AG04450 (cell line): ENCODE measurements at places on chromosomes 3 and 15.

GRCh38 chr3:51945031-51945840 lies 3.1 kb downstream of the PARP3 start:
- DNase-seq: no peak

- no peak for DNase-seq
Measured at GRCh38 chr15:28962851-28963710, 77.3 kb downstream of the APBA2 start.

GRCh38 chr15:82571722-82572222 lies 31.5 kb upstream of the RPS17 start:
- DNase-seq: peak; percentile 39

DNA sequence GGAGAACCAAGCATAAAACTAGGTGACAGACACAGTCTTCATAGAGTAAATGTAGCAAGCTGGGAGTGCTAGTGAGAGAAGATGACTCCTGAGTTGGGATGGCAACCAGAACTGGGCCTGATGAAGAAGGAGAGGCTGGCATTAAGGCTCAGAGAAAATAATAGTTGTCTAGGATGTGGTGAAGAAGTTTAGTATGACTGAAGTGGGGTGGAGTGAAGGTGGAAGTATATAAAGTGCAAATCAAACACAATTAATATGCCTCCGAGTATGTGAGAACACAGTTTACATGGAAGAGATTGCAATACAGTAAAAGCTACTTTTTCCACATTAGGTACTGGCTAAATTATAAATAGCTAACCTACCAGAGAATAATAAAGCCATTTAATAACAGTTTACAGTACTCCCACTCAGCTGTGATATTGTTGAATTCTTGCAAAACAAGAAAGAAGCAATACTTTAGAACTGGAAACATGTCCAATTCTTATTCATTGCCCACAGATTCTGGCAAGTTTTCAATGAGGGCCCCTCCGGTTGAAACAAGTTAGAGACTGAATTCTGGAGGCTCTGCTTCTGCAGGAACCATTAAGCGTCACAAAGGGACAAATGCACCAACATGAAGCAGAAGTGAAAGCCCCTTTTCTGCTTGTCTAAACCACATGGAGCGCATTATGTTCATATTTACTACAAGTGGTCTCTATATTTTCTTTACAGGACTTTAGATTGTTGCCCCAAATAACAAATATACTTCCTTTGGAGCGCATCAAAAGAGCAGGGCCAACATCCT lies 243.7 kb downstream of the SLC9A9 start:
- no peak for DNase-seq

- DNase-seq: no peak
Measured at GRCh38 chr3:86934851-86935250, 56.1 kb downstream of the VGLL3 start.

DNA sequence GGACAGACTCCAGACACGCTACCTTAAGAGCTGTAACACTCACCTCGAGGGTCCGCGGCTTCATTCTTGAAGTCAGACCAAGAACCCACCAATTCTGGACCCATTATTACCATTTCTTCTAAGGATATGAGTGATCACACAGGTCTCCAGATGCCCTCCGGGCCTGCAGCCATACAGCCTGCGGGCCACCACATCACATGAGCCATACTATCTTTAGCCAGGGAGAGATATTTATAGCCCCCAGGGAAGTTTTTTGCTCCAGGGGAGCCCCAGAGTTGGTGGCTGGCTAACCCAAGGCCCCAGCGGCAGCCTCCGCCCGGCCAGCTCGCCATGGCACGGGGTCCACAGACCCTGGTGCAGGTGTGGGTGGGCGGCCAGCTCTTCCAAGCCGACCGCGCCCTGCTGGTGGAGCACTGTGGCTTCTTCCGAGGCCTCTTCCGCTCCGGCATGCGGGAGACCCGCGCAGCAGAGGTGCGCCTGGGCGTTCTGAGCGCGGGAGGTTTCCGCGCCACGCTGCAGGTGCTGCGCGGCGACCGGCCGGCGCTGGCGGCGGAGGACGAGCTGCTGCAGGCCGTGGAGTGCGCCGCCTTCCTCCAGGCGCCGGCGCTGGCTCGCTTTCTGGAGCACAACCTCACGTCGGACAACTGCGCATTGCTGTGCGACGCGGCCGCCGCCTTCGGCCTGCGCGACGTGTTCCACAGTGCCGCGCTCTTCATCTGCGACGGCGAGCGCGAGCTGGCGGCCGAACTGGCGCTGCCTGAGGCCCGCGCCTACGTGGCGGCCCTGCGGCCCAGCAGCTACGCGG lies at the start of gene KBTBD13:
KBTBD13 (plus strand) TSS at position 261 of the 805 bp plus-strand sequence; CDS start at position 331, 70 bp downstream.
- no peak for DNase-seq

GRCh38 chr3:149145974-149146373 lies 16.5 kb downstream of the HPS3 start:
- DNase-seq: no peak
